Stimulated activated CD4-positive, alpha-beta T cell treated with anti-CD3 and anti-CD28 coated beads, Interleukin-12 subunit alpha, Interleukin-12 subunit beta, amount 100 ng/mL, for 48 hours (primary cell): ENCODE measurements at places on chromosomes 4 and X.

GRCh38 chr4:172974586-172974985, 194.0 kb upstream of the GALNT7 start:
- DNase-seq, result no peak

DNA sequence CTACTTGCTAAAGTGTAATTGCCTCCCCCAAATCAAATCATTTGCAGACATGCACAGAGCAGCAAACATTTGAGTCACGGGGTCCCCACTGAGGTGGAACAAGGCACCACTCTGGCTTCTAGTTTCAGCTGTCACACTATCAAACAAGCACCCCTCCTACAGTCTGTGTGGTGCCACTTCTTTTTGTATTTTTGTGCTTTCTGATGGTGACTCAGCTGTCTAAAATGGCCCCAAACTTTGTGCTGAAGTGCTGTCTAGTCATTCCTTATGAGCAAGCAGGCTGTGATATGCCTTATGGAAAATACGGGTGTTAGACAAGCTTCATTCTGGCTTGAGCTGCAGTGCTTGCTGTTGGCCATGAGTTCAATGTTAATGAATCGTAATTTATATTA, 15.4 kb downstream of the IGFBP7 start:
- no peak for DNase-seq

- no peak for DNase-seq
These were observed 33.0 kb downstream of the TFDP3 start for GRCh38 chrX:133185119-133185518.

DNA sequence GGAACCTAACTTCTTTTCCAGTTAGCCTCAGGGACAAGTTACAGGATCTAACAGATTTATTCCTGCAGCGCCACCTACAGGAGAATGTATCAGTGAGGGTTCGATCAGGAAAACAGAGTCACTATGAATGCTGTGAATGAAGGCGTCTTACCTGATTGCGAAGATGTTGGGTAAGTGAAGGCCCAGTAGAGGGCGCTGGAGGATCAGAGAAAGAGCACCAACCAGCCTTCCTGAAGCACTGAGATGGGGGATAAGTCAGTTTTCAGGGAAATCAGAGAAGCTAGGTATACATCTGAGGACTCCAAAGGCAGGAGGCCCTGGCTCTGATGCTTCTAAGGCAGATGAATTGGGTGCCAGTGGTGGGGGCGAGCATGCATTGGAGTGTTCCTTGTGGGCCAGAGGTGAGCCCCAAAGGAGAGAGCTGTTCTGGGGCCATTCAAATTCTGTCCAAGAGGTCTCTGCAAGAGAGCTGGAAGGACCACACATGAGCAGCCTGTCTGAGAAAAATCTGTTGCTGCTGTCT, 169.9 kb upstream of the AADAT start:
- peak; percentile 20 for DNase-seq

DNA sequence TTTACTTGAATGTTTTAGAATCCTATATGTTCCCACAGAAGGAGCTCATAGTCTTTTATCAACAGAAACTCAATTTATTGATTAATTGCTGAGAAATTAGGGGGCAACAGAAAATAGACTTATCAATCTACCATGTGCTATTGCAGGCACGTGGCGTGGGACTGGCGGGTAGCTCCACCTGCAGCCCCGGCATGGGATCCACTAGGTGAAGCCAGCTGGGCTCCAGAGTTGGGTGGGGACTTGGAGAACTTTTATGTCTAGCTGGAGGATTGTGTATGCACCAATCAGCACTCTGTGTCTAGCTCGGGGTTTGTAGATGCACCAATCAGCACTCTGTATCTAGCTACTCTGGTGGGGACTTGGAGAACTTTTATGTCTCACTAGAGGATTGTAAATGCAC, 3.3 kb upstream of the OCIAD1 start:
- DNase-seq, result no peak
